Aortic smooth muscle cell (primary cell): ENCODE measurements at places on chromosomes 7 and 10. TPM values are rescaled to one million over a fixed set of nuclear protein-coding genes. Genes with fewer than 3 reads are reported as not detected.

Gene ZNF680
- 9.0 and 11.0 TPM in 2 replicates for total RNA-seq

Gene LIPF
- not detected in 2 replicates for total RNA-seq

Gene ATP5MK
- 149 and 155 TPM in 2 replicates for total RNA-seq

Gene ATOH7
- under 0.01 TPM in 1 of 2 replicates, not detected in the other for total RNA-seq

Gene NFE2L3
- 0.31 and 0.79 TPM in 2 replicates for total RNA-seq
